ENCODE measurements at places on chromosomes 13 and 19. TPM values are rescaled to one million over a fixed set of nuclear protein-coding genes. Genes with fewer than 3 reads are reported as not detected.

DNA sequence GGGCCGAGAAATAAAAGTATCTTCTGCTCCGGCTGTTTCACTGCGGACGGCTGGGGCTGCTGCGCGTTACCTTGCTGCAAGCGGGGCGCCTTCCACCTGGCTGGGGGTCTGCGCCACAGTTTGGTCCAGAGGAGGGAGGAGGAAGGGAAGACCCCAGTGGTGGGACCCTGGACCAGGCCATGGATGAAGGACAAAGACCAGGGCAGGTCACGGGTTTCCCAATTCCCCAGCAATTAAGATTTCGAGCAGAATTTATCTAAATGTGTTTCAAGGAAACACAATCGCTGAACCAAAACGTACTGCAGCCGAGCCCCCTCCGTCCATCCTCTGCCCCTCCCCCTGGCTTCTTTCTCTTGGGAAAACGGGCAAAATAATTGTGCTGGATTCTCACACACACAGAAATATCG is 2.9 kb downstream of the SOX1 start:
- no peaks in the 10 kb centered on the region for H3K36me3 ChIP-seq
- no peak for DNase-seq
- H3K27ac ChIP-seq, result no peak overlapping the region
- no peak overlapping the region for H3K4me3 ChIP-seq

- no peaks in the 10 kb centered on the region for H3K36me3 ChIP-seq
- peaks cover 6% of the 10 kb centered on the region for H3K4me1 ChIP-seq
- DNase-seq, result peak; percentile 90
- H3K27ac ChIP-seq, result no peak overlapping the region
- H3K4me3 ChIP-seq, result no peak overlapping the region
Observed at GRCh38 chr19:18450931-18451836, 13.3 kb upstream of the ISYNA1 start.

DNA sequence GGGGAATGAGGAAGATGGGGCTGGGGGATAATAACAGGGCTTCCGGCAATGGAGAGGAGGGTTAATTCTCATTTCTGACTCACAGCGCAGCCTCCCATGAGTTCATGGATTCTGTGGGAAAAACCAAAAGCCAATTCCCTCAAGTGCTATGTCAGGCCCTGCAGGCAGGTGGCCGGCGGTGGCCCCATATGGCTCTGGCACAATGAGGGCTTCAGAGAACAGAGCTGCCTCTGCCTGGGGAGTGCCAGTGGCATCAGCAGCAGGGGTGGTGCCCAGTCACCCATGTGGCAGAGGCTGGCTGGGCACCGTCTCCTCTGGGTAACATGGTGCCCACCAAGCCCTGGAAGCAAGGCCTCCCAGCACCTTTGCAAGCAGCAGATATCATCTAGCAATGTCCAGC is 69.1 kb downstream of the ALOX5AP start:
- H3K4me3 ChIP-seq, result no peak overlapping the region
- peaks cover 15% of the 10 kb centered on the region for H3K4me1 ChIP-seq
- no peak for DNase-seq
- no peaks in the 10 kb centered on the region for H3K36me3 ChIP-seq

GRCh38 chr13:99429670-99430069 is 71.6 kb upstream of the TM9SF2 start:
- H3K27ac ChIP-seq, result no peak overlapping the region
- no peaks in the 10 kb centered on the region for H3K36me3 ChIP-seq
- H3K4me1 ChIP-seq, result peaks cover 20% of the 10 kb centered on the region
- DNase-seq, result no peak
- H3K27me3 ChIP-seq, result no peaks in the 10 kb centered on the region

DNA sequence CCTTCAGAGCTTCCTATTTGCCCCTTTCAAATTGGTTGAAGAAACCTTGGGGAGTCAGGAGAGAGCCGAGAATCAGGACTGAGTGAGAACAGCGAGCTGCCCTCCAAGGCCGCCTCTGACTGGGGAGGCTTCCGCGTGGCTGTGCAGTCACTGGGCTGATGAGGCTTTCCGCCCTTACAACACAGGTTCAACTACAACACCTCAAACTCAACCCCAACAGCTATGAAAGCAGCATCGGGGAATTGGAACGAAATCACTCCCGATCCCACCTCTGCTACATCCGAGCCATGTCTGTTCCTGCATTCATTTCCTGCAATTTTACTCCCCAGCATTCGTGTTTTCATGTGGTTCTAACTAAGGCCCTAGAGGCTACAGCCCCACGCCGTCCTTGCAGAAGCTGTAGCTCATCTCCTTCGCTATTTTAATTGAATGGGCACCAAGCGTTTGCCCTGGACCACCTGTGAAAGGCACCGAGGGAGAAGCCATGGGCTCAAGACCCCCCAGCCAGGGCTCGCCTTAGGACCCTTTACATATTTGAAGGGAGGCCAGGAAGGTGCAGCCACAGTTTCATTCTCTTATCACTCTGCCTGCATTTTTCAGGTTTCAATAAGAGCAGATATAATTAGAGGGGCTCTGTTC is 12.3 kb upstream of the RASA3 start:
- H3K36me3 ChIP-seq, result no peaks in the 10 kb centered on the region
- H3K27me3 ChIP-seq, result no peaks in the 10 kb centered on the region
- H3K4me3 ChIP-seq, result no peak overlapping the region
- H3K4me1 ChIP-seq, result peaks cover 10% of the 10 kb centered on the region

Gene TNFSF11
- not detected for total RNA-seq

Gene SPACA4
- total RNA-seq, result not detected

DNA sequence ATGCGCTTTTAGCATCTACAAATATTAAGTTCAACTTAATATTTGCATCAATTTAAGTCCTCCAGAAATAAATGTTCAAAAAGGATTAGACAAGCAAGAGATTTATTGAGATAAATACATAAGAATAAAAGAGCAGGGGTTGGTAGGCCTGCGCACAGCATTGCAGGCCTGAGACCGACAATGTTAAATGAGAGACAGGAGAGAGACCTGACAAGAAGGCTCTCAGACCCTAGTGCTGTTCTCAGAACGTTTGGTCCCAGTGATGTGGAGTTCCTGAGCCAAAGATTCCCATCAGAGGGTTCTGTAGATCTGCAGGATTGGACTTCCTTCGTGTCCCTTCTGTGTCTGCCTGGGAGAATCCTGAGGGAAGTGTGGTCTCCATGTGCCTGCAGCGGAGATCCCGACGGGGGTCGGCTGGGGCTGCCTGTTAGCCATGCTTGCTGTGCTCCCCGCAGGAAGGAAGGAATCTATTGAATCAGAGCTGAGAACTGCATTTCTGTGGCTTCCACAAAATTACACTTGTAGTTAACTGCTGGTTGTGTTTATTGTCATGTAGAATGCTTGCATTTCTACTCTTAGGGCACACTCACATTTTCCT is 369.9 kb upstream of the SLC10A2 start:
- H3K27me3 ChIP-seq, result no peaks in the 10 kb centered on the region
- no peaks in the 10 kb centered on the region for H3K4me1 ChIP-seq
- H3K4me3 ChIP-seq, result no peak overlapping the region
- no peak overlapping the region for H3K27ac ChIP-seq
- no peaks in the 10 kb centered on the region for H3K36me3 ChIP-seq
- DNase-seq, result no peak

Gene DAPK3
- 89.0 TPM for total RNA-seq

- no peaks in the 10 kb centered on the region for H3K27me3 ChIP-seq
- no peaks in the 10 kb centered on the region for H3K36me3 ChIP-seq
- H3K27ac ChIP-seq, result no peak overlapping the region
- peaks cover 10% of the 10 kb centered on the region for H3K4me1 ChIP-seq
Observed at GRCh38 chr13:44153496-44153895, 220.1 kb upstream of the SERP2 start.

Gene KLK10
- total RNA-seq, result 1.3 TPM

- no peaks in the 10 kb centered on the region for H3K27me3 ChIP-seq
- no peaks in the 10 kb centered on the region for H3K36me3 ChIP-seq
- peak; percentile 23 for DNase-seq
- peaks cover 28% of the 10 kb centered on the region for H3K4me1 ChIP-seq
- peak overlapping the region; percentile 66 for H3K4me3 ChIP-seq
Observed at GRCh38 chr19:9786342-9786741, 17.8 kb upstream of the ZNF846 start.

DNA sequence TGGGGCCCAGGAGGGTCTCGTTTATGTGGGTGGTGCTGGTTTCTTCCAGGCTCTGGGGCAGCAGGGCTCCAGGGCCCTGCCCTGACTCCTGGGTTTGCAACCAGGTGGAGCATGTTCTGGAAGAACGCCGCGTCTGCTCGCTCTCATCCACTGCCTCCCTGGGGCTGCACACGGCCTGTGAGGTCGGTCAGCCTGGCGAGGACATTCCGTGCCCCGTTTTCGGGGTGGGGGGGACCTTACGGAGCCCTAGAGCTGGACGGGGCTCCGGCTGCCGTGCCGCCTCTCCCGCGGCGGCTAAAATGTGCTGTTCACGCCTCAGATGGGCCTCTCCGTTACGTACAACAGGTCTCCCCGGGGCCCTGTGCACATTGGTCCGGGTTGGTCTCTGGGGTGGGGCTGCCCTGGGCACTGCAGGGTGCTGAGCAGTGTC is 3.3 kb downstream of the GNA11 start:
- peaks cover 58% of the 10 kb centered on the region for H3K4me1 ChIP-seq
- H3K4me3 ChIP-seq, result peak overlapping the region; percentile 96
- DNase-seq, result peak; percentile 41
- H3K27ac ChIP-seq, result peak overlapping the region; percentile 92
- H3K27me3 ChIP-seq, result no peaks in the 10 kb centered on the region

- no peaks in the 10 kb centered on the region for H3K36me3 ChIP-seq
- H3K4me1 ChIP-seq, result no peaks in the 10 kb centered on the region
- no peak for DNase-seq
Observed at GRCh38 chr19:23286477-23286876, 36.3 kb upstream of the ZNF724 start.

- no peak overlapping the region for H3K27ac ChIP-seq
- H3K4me3 ChIP-seq, result no peak overlapping the region
- H3K4me1 ChIP-seq, result no peaks in the 10 kb centered on the region
- no peaks in the 10 kb centered on the region for H3K36me3 ChIP-seq
- DNase-seq, result no peak
- no peaks in the 10 kb centered on the region for H3K27me3 ChIP-seq
Observed at GRCh38 chr19:45306518-45307027, 16.1 kb downstream of the CKM start.

Gene PLPPR2
- total RNA-seq, result 9.8 TPM

Gene SIX5
- 40.4 TPM for total RNA-seq

Gene KCNC3
- total RNA-seq, result 0.27 TPM

GRCh38 chr13:22275393-22275792 is 604.5 kb downstream of the FGF9 start:
- no peak overlapping the region for H3K27ac ChIP-seq
- H3K27me3 ChIP-seq, result no peaks in the 10 kb centered on the region
- H3K4me1 ChIP-seq, result no peaks in the 10 kb centered on the region
- DNase-seq, result no peak
- no peak overlapping the region for H3K4me3 ChIP-seq

Gene RSPH6A
- total RNA-seq, result not detected

GRCh38 chr13:72165276-72165675 is 298.3 kb upstream of the DACH1 start:
- no peak overlapping the region for H3K27ac ChIP-seq
- no peak overlapping the region for H3K4me3 ChIP-seq
- no peaks in the 10 kb centered on the region for H3K27me3 ChIP-seq
- no peak for DNase-seq
- no peaks in the 10 kb centered on the region for H3K36me3 ChIP-seq

GRCh38 chr13:80873589-80873988 is 532.7 kb upstream of the SPRY2 start:
- DNase-seq, result no peak
- no peaks in the 10 kb centered on the region for H3K36me3 ChIP-seq
- H3K4me1 ChIP-seq, result no peaks in the 10 kb centered on the region
- no peak overlapping the region for H3K27ac ChIP-seq
- H3K4me3 ChIP-seq, result no peak overlapping the region

DNA sequence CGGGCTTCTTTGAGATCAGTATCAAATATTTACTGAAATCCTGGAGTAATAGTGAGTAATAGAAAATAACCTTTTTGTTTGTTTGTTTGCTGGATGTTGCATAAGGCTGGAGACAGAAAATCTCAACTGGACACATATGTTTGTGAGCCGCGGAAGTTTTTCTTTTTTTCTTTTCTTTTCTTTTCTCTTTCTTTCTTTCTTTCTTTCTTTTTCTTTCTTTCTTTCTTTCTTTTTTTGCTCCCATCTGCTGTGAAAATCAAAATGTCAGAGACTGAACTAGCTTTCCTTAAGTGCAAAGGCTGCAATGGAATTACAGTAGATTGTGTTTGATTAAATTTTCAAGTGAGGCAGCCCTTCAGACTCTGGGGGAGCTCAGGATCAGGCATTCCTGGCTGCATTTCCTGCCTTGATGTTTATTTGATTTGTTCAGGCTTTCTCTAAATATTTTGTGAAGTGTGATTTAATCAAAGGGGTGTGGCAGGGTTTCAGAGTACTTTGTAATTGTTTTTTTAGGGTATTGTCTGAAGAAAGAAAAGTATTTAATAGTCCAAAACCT is 319 bp downstream of the FRY start:
- peak overlapping the region; percentile 78 for H3K27ac ChIP-seq
- H3K36me3 ChIP-seq, result no peaks in the 10 kb centered on the region
- H3K27me3 ChIP-seq, result peaks cover 15% of the 10 kb centered on the region
- peak overlapping the region; percentile 47 for H3K4me3 ChIP-seq
- no peak for DNase-seq
- peaks cover 38% of the 10 kb centered on the region for H3K4me1 ChIP-seq

Gene ACP7
- not detected for total RNA-seq

Gene ARHGAP45
- 70.3 TPM for total RNA-seq

Data from transverse colon (tissue), 4 donors.